SW 1271 (cell line): ENCODE measurements at places on chromosomes 11 and 22.

DNA sequence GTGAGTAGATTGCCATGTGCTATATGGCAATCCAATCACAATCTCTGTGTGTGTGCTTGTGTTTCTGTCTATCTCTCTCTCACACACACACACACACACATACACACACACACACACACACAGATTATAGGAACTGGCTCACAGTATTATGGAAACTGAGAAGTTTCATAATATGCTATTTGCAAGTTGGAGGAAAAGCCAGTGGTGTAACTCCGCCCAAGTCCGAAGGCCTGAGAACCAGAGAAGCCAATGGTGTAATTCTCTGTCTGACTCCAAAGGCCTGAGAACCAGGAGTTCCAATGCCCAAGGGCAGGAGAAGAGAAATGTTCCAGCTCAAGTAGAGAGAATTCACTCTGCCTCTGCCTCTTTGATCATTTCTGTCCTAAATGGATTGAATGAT, 37.2 kb downstream of the GLYATL2 start:
- DNase-seq: no peak

DNA sequence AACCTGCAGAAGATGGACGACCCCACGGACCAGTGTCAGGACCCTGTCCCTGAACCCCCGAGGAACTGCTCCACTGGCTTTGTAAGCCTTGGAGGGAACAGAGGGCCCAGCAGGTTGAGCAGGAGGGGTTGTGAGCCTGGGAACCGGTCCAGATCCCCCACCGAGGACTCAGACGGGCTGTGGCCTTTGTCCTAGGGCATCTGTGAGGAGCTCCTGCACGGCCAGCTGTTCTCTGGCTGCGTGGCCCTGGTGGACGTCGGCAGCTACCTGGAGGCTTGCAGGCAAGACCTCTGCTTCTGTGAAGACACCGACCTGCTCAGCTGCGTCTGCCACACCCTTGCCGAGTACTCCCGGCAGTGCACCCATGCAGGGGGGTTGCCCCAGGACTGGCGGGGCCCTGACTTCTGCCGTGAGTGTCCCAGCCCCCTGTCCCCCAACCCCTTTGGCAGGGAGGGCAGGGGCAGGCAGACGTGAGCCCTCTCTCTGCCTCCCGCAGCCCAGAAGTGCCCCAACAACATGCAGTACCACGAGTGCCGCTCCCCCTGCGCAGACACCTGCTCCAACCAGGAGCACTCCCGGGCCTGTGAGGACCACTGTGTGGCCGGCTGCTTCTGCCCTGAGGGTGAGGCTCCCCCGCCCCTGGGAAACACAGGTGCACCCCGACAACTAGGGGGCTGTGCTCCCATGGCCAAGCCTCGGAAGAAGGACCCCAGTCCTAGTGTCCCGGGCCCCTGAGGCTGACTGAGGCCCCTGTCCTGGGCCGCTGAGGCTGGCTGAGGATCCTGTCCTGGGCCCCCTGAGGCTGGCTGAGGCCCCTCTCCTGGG, 6.4 kb downstream of the MUC5AC start:
- no peak for DNase-seq

- DNase-seq: no peak
Observed at GRCh38 chr11:61011950-61012736, 40.7 kb downstream of the CD6 start.

GRCh38 chr11:130043575-130043974, 26.1 kb upstream of the APLP2 start:
- DNase-seq: no peak

DNA sequence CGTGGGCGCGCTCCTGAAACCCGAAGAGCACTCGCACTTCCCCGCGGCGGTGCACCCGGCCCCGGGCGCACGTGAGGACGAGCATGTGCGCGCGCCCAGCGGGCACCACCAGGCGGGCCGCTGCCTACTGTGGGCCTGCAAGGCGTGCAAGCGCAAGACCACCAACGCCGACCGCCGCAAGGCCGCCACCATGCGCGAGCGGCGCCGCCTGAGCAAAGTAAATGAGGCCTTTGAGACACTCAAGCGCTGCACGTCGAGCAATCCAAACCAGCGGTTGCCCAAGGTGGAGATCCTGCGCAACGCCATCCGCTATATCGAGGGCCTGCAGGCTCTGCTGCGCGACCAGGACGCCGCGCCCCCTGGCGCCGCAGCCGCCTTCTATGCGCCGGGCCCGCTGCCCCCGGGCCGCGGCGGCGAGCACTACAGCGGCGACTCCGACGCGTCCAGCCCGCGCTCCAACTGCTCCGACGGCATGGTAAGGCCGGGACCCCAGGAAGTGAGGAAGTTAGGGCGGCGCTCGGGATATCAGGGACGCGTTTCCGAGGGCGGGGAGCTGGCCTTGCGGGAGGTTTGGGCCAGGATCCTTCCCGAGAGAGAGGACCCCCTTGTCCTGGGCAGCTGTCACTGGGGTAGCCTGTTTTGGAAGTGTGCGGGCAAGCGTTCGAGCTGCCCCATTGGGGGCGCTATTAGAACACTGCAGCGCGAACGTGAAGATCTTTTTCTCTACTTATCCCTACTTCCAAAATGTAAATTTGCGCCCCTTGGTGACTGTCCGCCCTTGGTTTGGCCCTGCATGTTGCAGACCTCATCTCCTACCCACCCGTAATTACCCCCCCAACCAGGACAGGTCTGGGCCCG, 796 bp downstream of the MYOD1 start:
- DNase-seq: no peak

DNA sequence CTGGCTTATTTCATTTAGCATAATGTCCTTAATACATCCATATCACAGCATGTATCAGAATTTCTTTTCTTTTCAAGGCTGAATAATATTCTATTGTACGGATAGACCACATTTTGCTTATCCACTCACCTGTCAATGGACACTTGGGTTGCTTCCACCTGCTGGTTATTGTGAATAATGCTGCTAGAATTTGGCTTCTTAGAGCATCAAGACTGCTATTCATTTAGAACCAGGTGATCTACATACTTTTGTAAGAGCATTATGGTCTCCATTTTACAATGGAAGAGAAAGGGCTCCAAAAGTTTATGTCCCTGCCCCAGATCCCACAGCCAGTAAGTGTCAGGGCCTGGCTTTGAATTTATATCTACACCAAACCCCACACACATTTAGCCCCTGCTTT, 100.7 kb upstream of the CD82 start:
- DNase-seq: no peak
